ENCODE measurements at places on chromosomes 3 and 15.

- no peak for DNase-seq
Measured at GRCh38 chr3:9691636-9692035, 12.0 kb upstream of the CPNE9 start.

DNA sequence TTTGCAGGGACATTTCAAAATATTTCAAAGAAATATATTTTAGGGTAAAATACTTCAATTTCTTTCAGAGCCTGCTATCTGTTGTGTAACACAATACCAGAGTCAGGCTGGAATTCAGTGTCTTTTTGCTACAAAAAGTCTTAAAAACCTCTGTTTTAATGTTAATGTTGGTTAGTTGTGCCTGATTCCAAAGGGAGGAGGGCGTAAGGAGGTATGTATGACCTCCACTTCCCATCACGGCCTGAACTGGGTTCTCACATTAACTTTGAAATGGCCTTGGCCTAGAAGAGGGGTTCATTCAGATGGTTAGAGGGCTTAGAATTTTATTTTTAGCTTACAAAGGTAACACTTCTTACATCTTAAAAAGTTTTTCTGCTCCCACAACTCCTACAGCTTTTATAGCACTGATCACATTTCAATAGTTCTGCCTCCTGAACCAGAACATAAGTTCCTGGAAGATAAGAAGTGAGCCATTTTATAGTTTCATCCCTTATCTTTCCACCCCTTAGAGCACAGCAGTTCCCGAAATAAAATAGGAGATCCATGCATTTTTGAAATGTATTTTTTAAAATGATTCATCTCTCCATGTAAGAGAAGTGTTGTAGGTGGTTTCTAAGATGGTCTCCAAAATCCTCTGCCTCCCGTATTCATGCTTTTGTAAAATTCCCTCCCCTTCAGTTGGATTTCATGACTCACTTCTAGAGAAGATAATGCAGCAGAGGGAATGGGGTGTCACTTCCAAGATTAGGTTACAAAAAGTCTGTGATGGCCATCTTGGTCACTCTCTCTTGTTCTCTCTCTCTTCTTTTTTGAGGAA, 543.1 kb upstream of the NECTIN3 start:
- DNase-seq, result no peak

GRCh38 chr3:58084166-58084565, 75.9 kb downstream of the FLNB start:
- no peak for DNase-seq

- no peak for DNase-seq
Measured at GRCh38 chr15:67080118-67080899, 14.9 kb downstream of the SMAD3 start.

GRCh38 chr15:78360958-78361718, 21.0 kb downstream of the CRABP1 start:
- no peak for DNase-seq

GRCh38 chr3:111045564-111045963, 26.1 kb upstream of the NECTIN3 start:
- no peak for DNase-seq

DNA sequence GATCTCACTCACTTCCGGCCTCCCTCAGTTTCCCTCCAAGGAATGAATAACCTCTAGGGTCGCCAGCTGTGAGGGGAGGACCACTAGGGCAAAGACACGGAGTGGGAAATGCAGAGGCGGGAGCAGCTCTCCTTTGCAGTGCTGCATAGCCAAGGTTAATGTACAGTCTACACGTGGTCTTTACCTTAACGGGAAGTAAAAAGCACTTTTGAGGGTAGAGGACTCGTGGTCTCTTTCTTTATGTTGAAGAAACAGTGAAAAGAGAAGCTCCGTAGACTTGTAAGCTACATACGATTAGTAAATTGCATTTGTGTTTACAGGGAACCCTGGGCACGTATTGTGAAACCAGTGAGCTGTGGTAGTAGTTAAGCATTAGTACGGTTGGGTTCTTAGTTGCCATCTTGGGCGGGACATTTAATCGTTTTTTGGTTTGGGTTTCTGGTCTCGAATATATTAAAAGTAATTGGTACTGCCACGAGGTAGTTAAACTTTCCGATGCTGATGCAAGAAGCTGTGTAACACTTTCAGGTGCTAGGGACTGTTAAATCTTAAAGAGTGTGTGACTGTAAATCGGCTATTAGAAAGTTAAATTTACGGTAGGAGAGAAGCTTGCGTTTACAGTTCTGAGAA, 828 bp downstream of the U2SURP start:
- peak; percentile 9 for DNase-seq

GRCh38 chr3:114333180-114333922, 39.5 kb downstream of the TIGIT start:
- DNase-seq, result no peak

DNA sequence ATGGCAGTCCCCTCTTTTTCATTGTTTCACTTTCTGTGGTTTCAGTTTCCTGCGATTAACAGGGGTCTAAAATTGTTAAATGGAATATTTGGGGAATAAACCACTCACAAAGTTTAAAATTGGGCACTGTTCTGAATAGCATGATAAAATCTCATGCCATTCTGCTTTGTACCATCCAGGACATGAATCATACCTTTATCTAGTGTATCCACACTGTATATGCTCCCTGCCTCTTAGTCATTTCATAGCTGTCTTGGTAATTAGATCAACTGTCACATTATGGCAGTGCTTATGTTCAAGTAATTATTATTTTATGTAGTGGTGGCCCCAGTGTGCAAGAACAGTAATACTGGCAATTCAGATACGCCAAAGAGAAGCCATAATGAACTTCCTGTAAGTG, 734.5 kb downstream of the ZPLD1 start:
- no peak for DNase-seq

- no peak for DNase-seq
Measured at GRCh38 chr15:96978937-96979473, 648.5 kb downstream of the NR2F2 start.

DNA sequence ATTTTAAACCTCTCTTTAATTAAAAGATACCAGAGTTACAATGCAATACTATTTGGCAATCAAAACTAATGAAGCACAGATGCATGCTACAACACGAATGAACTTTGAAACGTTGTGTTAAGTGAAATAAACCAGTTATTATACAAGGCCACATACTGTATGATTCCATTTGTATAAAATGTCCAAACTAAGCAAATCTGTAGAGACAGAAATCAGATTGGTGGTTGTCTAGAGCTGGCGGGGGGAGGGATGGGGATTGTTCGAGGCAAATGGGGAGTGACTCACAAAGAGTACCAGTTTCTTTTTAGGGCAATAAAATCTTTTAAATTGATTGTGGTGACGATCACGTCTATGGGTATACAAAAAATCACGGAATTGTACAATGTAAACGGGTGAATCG, 677.0 kb downstream of the NTRK3 start:
- DNase-seq, result no peak

DNA sequence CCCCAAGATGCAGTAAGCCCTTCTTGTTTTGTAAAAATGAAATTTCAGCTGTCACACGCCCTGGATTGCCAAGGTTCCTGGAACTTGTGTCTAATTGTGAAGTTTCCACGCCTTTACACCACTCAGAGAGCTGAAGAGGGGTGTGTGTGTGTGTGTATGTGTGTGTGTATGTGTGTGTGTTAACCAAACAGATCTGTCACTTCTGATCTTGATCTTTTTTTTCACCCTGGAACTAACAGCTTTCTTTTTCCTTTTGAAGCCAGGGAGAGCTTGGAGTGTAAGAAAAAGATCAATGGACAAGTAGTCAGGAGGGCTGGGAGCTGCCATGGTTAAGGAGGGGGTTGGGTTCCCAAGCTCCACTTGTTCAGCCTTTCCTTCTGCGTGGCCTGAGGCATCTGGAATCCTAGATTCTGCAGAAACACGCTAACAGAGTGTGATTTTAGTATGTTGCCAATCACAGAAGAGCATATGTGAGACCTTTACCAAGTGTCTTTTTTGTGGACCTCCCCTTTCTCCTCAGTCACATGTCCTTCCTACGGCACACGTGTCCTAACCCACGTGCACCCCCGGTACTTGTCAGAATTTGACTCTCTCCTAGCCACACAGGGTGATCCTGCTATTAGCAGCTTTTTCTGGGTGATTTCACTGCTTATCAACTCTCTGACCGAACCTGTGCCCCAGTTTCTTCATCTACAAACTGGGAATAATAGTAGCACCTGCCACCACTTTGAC, 11.5 kb downstream of the TIMP4 start:
- DNase-seq, result no peak

DNA sequence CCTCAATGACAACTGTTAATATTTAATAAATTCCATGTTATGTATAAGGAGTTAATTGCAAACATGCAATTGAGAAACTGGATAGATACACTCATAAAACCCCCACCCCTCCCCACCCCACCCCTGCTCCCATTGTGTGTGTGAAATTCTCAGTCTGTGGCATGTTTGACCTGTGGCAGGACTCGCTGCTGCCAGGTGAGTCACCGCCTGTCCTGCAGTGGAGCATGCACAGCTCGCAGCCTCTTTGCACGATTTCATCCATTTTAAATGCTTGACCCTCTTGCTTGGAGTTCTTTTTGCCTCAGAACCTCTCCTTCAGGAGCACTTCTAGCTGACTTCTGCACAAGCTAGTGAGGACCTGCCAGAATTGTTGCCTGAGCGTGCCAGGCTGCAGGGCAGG, 5.3 kb upstream of the APEH start:
- DNase-seq, result no peak

DNA sequence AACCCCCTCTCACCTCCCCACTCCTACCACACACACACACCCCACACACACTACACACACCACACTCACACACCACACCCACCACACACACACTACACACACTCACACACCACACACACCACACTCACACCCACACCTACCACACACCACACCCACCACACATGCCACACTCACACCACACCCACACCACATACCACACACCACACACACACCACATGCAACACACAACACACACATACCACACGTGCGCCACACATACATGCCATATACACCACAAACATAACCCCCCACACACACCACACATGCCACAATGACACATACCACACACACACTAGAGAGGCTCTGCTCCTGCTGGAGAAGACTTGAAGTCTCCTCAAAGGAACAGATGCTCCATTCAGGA, 5.9 kb upstream of the ITPKA start:
- no peak for DNase-seq

DNA sequence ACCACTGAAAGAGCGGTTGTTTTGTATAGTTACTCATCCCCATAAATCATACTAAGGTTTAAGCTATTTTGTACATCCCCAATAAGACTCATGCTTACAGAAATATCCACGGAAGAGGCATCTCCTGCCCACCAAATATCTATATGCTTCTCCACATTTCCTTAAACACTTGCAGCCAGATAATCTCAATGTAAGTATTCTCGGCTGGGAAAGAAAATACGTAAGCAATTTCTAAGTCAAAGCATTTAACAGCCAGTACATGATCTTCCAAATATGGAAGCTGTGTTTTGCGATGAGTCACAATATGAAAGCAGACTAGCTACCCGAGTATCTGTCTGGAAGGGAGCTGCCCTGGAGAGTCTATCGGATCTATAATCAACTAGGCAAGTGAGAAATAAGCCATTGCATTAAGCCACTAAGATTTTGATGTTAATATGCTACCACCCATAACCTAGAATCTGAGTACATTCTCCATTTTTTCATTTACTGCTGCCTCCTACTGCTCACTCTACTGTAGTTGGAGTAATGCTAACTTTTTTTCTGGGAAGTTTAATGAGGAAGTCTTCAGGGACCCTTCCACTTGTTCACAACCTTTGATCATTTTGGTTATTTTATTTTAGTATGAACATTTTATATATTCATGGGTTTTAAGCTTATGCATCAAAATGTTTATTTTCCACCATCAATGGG, 26.9 kb upstream of the ZMAT3 start:
- no peak for DNase-seq

DNA sequence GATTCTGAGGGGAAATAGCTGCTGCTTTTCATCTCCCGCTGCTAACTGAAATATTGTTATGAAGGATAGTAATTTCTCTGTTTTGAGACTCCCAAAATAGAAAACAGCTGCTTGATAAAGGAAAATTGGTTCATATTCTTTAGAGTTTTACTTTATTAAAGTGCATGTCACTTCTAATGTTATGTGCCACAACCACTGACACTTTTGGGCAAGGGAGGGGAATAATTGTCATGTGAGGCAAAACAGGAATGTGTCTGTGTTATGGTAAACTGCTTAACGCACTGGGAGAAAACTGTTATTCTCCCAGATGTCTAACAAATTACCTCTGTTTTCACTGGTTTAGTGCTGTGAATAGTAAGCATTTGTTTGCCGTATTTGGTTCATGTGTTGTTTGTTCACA, 201.6 kb downstream of the PDZRN3 start:
- DNase-seq, result no peak

GRCh38 chr3:5675319-5675718, 487.8 kb downstream of the EDEM1 start:
- DNase-seq, result no peak
